ENCODE measurements at places on chromosomes 7 and 10.

DNA sequence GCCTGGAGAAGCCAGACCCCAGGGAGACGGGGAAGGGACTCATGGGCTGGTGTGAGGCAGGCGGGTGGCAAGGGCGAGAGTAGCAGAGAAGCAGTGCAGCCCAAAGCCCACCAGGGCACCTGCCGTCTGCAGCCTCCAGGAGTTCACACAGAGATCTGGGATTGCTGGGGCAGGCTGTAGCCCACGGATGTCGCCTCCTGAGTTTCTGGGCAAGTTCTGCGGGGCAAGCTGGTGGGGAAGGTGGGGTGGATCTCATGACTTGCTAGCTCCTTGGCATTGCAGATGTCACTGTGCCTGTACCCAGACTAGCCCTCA is 6.0 kb downstream of the ADCK2 start:
- no peak for DNase-seq

- no peak for DNase-seq
Observed at GRCh38 chr7:149723082-149723767, 50.2 kb downstream of the ZNF467 start.

- no peak for DNase-seq
Observed at GRCh38 chr7:28998105-28998504, 40.0 kb upstream of the TRIL start.

- DNase-seq: no peak
Observed at GRCh38 chr7:18913106-18913505, 204.3 kb downstream of the TWIST1 start.

DNA sequence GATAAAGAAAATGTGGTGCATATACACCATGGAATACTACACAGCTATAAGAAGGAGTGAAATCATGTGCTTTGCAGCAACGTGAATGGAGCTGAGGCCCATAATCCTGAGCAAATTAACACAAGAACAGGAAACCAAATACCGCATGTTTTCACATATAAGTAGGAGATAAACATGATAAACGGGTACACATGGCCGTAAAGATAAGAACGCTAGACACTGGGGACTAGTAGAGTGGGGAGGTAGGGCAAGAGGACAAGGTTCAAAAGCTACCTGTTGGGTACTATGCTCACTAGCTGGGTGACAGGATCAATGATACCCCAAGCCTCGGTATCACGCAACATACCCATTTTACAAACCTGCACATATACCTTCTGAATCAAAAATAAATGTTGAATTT is 113.7 kb downstream of the CSTF2T start:
- no peak for DNase-seq

DNA sequence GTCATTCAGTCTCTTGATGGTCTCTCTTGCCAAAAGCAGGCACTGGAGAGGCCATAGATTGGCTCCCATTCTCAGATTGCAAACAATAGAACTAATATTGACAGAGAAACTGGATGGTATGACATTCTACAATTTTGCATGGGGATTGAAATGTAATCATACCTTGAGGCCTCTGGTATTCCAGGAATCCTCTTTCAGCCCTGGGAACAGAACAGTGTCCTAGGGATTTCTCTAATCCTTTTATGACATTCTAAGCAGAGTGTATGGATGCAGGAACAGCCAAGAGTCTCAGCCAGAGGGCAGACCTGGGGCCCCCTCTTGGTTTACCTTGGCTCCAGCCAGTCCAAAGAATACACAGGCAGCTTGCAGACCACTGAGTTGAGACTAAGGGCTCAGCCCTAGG is 206.4 kb downstream of the KCNMA1 start:
- no peak for DNase-seq

All from femur (tissue), 1 donor.